ENCODE measurements at places on chromosomes 1 and 21.

GRCh38 chr1:219269171-219269570 is 95.5 kb downstream of the LYPLAL1 start:
- DNase-seq, result no peak

GRCh38 chr1:226457307-226457712 is 49.4 kb upstream of the PARP1 start:
- no peak for DNase-seq

DNA sequence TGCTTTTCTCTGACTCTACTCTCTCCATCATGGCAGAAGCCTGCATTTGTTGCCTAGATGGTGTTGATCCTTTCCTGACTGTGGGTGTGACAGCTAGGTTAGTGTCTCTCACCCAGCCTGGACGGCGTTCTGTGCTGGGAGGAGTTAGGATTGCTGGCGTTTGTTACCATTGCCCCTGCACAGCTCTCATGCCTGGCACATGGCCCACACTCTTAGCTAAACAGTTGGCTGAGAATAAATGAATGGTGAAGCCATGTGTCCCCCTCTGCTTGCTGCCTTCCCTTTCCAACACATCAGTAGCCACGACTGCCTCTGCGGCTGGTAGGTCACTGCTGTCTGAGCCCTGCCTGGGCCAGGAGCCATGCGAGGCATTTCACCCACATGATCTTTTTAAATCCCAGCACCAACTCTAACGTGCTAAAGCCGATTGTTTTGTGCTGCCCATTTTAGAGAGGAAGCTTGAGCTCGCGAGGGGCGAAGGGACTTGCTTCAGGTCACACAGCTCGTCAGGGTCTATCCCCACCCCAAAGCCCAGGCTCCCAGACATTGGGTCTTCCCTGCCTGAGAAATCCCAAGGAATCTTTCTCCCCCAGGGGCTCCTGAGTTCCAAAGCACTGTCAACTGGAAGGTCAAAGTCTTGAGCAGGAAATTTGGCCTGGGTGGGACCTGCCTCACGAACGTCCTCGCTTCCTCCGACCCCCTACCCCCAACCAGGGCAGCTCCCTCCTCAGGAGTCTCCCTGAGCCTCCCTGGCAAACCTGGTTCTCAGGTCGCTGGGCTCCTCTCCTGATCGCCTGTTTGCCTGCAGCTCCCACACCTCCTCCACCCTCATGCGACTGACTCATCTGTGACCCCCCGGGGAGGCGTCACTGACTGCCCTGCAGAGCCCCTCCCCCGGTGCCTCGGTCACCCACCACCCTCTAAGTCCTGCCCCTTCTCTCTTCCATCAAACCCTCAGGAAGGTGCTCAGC is 271.7 kb upstream of the C1orf174 start:
- DNase-seq, result peak; percentile 5

GRCh38 chr1:8731162-8731561 is 86.3 kb downstream of the RERE start:
- DNase-seq, result no peak

DNA sequence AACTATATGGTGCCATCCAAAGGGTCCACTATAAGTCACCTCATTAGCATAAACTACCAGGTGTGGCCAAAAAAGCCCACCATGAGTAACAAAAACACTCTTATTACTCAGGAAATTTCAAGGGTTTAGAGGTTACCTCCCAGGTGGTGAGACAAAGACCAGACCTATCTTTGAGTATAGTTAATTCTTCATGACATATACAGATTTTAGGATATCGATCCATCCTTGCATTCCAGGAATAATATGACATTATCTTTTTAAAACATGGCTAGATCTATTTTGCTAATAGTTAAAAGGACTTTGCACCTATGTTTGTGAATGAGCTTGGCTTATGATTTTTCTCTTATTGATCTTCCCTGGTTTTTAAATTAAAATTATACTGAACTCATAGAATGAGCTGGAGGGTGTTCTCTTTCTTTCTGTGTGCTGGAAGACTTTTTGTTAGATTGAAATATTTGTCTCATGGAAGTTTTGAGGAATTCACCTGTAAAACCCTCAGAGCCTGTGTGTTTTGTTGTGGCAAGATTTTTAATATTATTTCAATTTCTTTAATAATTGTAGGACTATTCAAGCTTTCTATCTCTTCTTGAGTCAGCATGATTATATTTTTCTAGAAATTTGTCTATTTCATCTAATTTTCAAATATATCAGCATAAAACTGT is 138.7 kb upstream of the SLC45A1 start:
- DNase-seq, result no peak

DNA sequence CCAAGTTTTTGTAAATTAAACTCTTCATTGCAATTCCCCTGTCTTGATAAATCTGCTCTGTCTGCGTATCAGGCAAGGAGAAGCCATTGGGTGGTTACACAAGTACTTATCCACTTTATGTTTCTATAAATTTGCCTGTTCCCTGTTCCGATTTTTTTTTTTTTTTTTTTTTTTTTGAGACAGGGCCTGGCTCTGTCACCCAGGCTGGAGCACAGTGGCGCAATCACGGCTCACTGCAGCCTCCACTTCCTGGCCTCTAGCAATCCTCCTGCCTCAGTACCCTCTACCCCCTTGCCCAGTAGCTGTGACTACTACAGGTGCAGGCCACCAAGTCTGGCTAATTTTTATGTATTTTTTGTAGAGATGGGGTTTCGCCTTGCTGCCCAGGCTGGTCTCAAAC is 11.1 kb upstream of the CSRP1 start:
- no peak for DNase-seq
